ENCODE measurements at places on chromosomes 4 and X. TPM values are rescaled to one million over a fixed set of nuclear protein-coding genes. Genes with fewer than 3 reads are reported as not detected.

Gene BCOR
- total RNA-seq = 20.4 TPM

Gene MORF4L2
- 375 TPM for total RNA-seq

Gene CT45A3
- total RNA-seq = not detected

Gene CSN1S1
- total RNA-seq = not detected

Gene S100P
- 1.1 TPM for total RNA-seq

Gene SNCA
- total RNA-seq = 44.6 TPM

Data from foreskin keratinocyte (primary cell).